SK-N-SH (cell line): ENCODE measurements at places on chromosomes 12 and 14.

DNA sequence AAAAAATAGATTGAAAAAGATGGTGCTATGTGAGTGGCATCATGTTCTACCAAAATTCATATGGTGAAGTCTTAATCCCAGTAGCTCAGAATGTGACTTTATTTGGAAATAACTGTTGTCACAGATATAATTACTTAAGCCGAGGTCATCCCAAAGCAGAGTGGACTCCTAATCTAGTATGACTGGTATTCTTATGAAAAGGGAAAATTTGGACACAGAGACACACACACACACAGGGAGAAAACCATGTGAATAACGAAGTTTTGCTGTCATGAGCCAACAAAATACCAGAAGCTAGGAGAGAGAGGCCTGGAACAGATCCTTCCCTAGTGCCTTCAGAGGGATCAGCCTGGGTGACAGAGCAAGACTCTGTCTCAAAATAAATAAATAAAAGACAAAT lies 62.6 kb downstream of the FAR2 start:
- no peak for DNase-seq

- DNase-seq, result no peak
Measured at GRCh38 chr12:42472376-42472775, 117.2 kb downstream of the PRICKLE1 start.

- DNase-seq, result no peak
Measured at GRCh38 chr12:77800501-77800900, 30.2 kb upstream of the NAV3 start.

- DNase-seq, result no peak
Measured at GRCh38 chr12:127489061-127489460, 777.9 kb upstream of the TMEM132C start.

- DNase-seq, result no peak
Measured at GRCh38 chr14:32358781-32359180, 29.7 kb downstream of the AKAP6 start.

- peak; percentile 26 for DNase-seq
Measured at GRCh38 chr12:74365178-74365964, 172.3 kb upstream of the ATXN7L3B start.

DNA sequence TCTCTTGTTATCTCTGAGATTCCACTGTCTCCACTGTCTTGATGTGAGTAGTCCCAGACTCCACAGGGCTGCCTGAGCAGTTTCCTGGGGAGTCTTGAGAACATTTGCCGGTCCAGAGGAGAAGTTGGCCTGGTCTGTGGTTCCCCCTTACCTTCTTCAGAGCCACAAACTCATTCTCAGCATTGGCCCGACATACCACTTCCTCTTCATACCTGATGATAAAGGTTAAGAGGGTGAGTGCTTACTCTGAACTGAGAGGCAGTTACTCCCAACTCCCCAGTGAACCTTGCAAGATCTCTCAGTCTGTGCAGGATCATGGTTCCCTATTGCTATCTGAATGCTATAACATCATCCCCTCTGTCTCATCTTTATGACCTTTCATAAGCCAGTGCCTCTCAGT lies 2.6 kb downstream of the KRT84 start:
- DNase-seq, result no peak

DNA sequence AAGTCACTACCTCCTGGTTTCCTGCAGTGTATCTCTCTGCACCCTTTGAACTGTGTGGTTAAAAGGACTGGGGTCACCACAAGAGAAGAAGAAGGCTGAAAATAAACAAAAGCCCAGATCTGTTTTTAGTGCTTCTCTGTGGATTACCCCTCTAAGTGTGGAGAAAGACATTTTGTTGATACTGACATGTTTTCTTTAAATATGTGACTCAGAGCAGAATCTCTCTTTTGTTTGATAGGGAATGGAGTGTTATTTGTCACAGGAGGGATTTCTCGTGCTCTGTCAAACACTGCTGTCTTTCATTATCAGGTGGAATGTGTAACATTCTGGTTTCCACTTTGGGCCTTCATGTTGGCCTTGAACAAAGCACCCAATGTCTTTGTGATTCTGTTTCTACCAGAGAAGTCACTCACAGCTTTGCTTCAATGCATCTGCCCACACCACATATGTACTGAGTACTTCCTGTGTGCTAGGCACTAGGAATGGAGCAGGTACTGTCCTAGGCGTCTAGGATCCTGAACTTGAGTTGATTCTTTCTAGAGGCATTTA lies 82.1 kb downstream of the PLXNC1 start:
- no peak for DNase-seq

DNA sequence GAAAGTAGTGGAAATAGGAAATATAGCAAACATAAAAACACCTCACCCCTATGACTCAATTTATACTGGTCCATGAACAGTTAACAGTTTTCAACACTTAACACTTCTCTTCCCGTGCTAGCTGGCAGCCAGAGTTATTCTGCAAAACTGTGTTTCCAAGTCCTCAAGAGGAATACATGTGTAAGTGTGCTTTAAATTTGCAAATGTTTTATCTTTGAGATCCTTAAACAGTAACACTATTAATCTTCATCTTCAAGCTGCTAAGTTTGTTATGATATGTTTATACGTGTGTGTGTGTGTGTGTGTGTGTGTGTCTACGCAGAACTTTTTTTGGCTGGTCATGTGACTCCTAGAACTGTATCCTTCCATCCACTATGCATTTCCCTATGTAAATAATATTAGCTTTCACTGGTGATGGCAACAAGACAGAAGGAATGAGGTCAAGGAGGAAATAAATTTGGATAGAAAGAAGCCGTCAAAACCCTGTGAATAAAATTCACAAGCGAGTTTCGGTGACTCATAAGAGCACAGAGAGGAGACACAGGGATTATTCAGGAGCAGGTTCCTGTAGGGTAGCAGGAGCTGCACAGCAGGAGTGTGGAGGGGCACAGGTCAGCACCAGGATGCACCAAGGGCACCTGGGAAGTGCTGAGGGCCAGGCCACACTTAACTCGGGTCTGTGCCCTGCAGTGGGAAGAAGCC lies 105.9 kb upstream of the ETV6 start:
- DNase-seq, result no peak

- DNase-seq, result no peak
Measured at GRCh38 chr14:85415015-85415712, 114.8 kb upstream of the FLRT2 start.

DNA sequence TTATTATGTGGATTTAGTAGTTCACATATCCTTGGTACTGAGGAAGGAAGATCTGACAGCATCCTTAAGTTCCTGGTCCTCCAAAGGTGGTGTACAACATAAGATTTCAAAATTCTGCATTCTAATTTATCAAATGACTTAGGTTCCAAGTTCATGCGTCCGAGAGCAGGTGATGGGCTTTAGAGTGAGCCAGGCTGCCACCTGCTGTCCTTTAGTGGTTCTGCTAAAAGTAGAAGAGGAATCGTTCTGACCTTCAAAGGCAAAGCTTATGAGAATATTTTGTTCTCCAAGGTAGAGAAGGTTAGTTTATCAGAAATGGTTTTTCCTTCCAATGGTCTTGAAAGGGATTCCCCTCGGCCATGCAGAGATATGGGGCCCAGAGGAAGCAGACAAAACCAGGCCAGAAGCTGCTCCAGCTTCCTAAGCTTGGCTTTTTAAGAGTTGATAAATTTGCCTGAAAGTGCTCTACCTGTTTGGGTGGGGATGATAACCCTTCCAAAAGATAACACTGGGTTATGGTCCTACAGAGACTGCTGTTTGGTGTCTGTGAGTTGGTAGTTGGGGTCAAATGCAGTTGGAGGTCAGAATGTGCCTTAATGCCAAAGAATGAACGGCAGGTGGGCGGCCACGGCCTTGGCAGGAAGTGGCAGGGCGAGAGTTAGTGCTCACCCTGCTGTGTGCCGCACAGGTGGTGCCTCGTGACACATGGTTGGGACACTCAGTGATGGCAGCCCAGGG lies 29.1 kb upstream of the LRTM2 start:
- DNase-seq, result peak; percentile 73

- DNase-seq, result no peak
Measured at GRCh38 chr12:80756875-80757274, 40.2 kb downstream of the MYF5 start.

DNA sequence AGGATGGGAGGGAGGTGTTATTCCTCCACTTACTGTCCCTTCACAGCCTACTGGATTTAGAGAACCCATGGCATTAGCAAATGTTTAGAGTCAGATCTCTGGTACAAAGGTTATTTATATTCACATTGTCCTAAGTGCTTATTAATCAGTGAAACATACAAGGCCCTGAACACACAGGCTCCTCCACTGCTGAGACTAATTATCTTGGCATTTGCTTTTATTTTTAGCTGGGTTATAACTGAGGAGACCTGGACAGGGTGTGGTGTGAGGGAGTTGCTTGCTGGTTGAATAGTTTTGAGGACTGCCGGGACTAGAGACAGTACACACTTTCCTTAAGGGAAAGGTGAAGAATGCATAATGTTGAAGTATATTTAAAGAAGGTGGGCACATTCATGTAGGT lies 77.5 kb downstream of the FIGNL2 start:
- DNase-seq, result no peak

GRCh38 chr14:59150990-59151389 lies 37.5 kb upstream of the DAAM1 start:
- no peak for DNase-seq

- DNase-seq, result no peak
Measured at GRCh38 chr12:102962532-102962931, 5.1 kb downstream of the ASCL1 start.

DNA sequence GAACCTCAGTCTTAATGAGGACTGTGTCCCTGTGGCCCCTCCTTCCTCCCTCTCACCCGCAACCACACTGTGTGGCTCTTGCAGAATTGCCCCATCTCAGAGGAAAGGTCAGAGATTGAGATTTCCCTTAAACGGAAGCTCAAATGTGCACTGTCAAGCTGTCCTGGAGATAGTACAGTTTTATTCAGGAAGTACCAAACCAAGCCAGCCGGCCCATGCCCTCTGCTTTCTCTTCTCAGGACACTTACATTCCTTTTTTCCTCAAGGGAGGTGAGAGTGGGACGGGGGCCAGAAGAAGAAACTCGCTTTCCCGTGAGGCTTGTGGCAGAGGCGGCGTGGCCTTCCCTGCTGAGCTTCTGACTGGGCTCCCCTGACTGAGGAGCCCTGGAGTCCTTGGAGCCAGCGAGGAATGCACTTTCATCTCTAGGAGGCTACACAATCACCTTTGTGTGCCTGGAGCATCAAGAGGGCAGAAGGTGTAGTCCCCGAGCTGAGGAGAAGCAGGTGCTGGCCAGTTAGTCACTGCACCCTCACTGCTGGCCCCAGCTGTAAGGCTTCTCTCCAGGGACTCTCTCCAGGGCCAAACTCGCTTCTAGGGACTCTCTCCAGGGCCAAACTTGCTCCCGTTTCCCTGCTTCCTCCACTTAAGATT lies 24.1 kb upstream of the ATP2A2 start:
- no peak for DNase-seq
